ENCODE measurements at places on chromosomes 6 and 20. TPM values are rescaled to one million over a fixed set of nuclear protein-coding genes. Genes with fewer than 3 reads are reported as not detected.

GRCh38 chr6:125816828-125817280, 26.1 kb downstream of the NCOA7 start:
- no peaks in the 10 kb centered on the region for H3K27me3 ChIP-seq
- H3K27ac ChIP-seq: no peak overlapping the region
- H3K36me3 ChIP-seq: peaks cover 21% of the 10 kb centered on the region
- no peak overlapping the region for H3K4me3 ChIP-seq
- DNase-seq: no peak

DNA sequence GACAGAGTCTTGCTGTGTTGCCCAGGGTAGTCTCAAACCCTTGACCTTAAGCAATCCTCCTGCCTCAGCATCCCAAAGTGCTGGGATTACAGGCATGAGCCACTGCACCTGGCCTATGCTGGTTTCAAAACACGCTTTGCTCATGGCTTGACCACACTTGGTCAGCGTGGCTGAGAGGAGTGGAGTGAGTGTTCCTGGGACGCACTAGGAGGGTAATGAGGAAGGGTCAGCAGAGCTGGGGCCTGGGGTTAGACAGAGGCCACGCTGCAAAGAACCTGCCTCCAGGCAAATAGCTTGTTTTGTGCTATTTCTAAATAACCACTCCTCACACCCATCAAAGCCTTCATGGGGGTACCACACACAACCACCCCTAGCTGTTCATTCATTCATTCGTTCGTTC, 77.9 kb upstream of the TOX2 start:
- no peaks in the 10 kb centered on the region for H3K4me1 ChIP-seq
- H3K27me3 ChIP-seq: no peaks in the 10 kb centered on the region

- no peaks in the 10 kb centered on the region for H3K27me3 ChIP-seq
- H3K4me1 ChIP-seq: peaks cover 16% of the 10 kb centered on the region
- H3K4me3 ChIP-seq: peak overlapping the region; percentile 90
- H3K36me3 ChIP-seq: no peaks in the 10 kb centered on the region
- no peak overlapping the region for H3K27ac ChIP-seq
These were observed 1.3 kb upstream of the CDYL start for GRCh38 chr6:4774715-4775493.

DNA sequence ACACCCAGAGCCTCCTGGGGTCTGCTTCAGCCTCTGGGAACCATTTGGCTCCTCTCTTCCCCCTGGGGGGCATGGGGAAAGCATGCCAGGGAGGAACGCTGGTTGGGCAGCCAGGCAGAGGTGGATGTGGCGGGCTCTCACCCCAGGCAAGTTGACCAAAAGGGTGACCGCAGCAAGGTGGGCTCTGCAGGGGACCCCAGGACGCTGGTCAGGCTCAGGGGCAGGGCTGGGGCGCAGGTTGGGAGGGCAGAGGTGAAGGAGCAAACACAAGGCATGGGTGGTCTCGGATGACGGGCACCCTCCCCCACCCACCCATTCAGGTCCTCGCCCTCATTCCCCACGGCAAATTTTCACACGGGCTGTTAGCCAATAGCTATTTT, 30.2 kb upstream of the MRGBP start:
- peaks cover 8% of the 10 kb centered on the region for H3K4me1 ChIP-seq
- no peak overlapping the region for H3K27ac ChIP-seq
- peaks cover 4% of the 10 kb centered on the region for H3K27me3 ChIP-seq
- DNase-seq: no peak
- no peak overlapping the region for H3K4me3 ChIP-seq
- no peaks in the 10 kb centered on the region for H3K36me3 ChIP-seq

- no peaks in the 10 kb centered on the region for H3K4me1 ChIP-seq
- H3K36me3 ChIP-seq: no peaks in the 10 kb centered on the region
- H3K4me3 ChIP-seq: no peak overlapping the region
- H3K27me3 ChIP-seq: no peaks in the 10 kb centered on the region
- no peak for DNase-seq
These were observed 38.3 kb downstream of the PDRG1 start for GRCh38 chr20:31913431-31914157.

GRCh38 chr6:162679681-162680080, 47.9 kb downstream of the PRKN start:
- no peak overlapping the region for H3K27ac ChIP-seq
- no peaks in the 10 kb centered on the region for H3K27me3 ChIP-seq
- DNase-seq: no peak
- H3K4me1 ChIP-seq: no peaks in the 10 kb centered on the region

- H3K27me3 ChIP-seq: no peaks in the 10 kb centered on the region
- H3K4me3 ChIP-seq: no peak overlapping the region
- peaks cover 17% of the 10 kb centered on the region for H3K4me1 ChIP-seq
- no peaks in the 10 kb centered on the region for H3K36me3 ChIP-seq
- DNase-seq: no peak
These were observed 43.9 kb downstream of the C20orf203 start for GRCh38 chr20:32629813-32630212.

GRCh38 chr6:156563714-156564113, 213.5 kb upstream of the ARID1B start:
- DNase-seq: no peak
- H3K27me3 ChIP-seq: no peaks in the 10 kb centered on the region
- H3K4me3 ChIP-seq: no peak overlapping the region
- H3K36me3 ChIP-seq: no peaks in the 10 kb centered on the region

DNA sequence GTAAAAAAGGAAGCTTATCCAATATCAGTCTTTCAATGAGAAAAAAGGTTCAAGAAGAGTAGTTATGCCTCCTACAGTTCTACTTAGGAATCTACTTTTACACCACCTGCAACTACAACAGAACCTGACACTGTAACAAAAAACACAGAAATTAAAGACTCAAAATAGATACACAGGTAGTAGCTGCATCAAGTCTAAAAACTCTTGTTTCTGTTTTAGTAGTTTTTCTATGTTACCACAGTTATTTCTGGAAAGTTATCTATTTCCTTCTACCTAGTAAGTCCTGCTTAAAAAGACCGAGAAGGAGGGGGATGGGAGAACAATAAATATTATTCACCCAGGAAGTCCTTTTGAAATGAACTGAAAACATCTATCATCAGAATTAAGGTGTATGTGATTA, 52.5 kb downstream of the ATG5 start:
- H3K27me3 ChIP-seq: no peaks in the 10 kb centered on the region
- H3K4me1 ChIP-seq: no peaks in the 10 kb centered on the region
- no peak overlapping the region for H3K27ac ChIP-seq
- no peak overlapping the region for H3K4me3 ChIP-seq
- no peak for DNase-seq

GRCh38 chr20:14062786-14063185, 67.5 kb downstream of the MACROD2 start:
- no peak overlapping the region for H3K4me3 ChIP-seq
- no peaks in the 10 kb centered on the region for H3K27me3 ChIP-seq
- H3K36me3 ChIP-seq: no peaks in the 10 kb centered on the region
- H3K27ac ChIP-seq: no peak overlapping the region

DNA sequence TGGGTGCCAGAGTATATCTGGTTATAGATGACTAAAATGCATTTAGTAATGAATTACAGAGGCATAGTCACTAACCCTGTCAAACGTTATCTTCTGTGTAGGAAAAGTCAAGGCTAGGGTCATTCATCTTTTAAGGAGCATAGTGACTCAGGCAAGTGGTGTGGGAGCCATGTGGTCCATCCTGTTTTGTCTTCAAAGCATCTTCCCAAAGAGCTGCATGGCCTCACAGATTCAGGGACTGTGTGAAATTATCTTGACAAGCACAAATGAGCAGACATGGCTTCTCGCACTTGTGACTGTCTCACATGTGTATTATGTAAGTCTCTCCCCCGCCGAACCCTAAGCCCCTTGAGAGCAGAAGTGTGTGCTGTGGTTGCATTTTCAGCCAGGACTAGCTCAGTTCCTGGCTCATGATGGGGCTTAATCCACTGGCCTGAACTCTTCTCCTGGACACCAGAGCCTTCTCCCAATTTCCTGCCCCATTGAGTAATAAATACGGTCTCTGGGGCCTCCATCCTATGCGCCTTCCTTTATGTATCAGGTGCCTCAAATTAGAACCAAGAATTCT, 769.1 kb downstream of the QKI start:
- H3K4me3 ChIP-seq: no peak overlapping the region
- H3K27me3 ChIP-seq: peaks cover 3% of the 10 kb centered on the region
- H3K27ac ChIP-seq: no peak overlapping the region
- no peak for DNase-seq

DNA sequence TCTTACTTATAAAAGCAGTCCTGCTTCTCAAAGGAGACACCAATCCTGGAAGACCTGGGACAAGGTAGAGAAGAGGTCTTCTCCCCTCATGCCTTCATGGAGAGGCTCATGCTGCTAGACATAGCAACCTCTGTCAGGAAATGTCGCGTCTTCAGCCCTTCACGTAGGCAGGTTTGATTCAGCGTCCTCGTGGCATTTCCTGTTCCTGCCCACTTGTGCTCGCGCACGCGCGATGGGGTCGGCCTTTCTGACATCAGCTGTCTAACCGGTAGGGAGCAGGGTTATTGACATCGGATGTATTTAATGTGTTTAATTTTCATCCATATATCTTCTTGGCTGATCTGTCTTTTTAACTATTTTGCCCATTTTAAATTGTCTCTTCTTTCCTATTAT, 292.4 kb downstream of the THBS2 start:
- no peaks in the 10 kb centered on the region for H3K27me3 ChIP-seq
- no peaks in the 10 kb centered on the region for H3K4me1 ChIP-seq
- H3K4me3 ChIP-seq: no peak overlapping the region
- no peak overlapping the region for H3K27ac ChIP-seq

DNA sequence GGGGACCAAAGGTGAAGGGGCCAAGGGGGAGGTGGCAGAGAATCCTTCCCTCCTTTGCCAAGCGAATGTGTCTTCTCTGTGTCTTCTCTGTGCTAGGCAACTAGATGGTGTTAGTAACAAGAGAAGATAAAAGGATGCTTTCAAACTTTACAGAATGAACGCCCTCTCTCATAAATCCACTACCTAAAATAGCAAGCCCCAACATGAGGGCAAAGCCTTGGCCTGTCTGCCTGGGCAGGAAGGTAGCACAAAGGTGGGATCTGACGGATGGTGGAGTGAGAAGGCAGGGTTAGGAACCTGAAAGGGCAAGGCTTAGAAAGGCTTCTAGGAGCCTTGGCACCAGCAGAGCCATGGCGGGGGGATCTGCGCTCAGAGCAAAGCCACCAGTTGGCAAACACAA, 13.6 kb upstream of the TGM3 start:
- no peaks in the 10 kb centered on the region for H3K4me1 ChIP-seq
- H3K27ac ChIP-seq: no peak overlapping the region
- H3K27me3 ChIP-seq: no peaks in the 10 kb centered on the region

- H3K27me3 ChIP-seq: no peaks in the 10 kb centered on the region
- DNase-seq: no peak
- no peak overlapping the region for H3K27ac ChIP-seq
- no peak overlapping the region for H3K4me3 ChIP-seq
- peaks cover 22% of the 10 kb centered on the region for H3K36me3 ChIP-seq
These were observed 14.3 kb upstream of the C20orf144 start for GRCh38 chr20:33647603-33648395.

DNA sequence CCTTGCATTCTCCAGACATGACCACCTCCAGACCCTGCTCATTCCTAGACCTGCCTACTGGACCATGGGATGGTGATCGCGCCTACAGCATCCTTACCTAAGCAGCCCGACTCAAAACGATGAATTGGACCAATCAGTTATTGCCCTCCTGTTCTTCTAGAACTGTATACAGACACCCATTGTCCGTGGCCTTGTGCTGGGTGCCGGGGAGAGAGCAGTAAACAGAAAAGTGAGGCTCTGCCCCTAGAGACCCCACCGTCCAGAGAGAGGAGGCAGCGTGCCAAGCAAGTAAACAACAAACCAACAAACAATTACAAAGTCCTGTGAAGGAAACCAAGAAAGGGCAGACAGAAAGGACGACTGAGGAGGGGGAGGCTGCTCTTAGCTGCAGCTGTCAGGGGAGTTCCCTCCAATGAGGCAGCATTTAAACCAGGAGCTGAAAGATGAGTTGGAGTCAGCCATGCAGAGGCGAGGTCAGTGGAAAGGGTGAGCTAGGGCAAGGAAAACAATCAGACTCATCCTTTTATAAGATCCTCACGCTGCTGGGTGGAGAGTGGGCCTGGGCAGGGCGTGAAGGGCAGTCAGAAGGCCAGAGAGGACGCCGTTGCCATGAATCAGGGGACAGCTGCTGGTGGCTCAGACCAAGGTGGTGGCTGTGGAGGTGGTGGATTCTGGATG, 37.6 kb upstream of the BLCAP start:
- H3K27me3 ChIP-seq: peaks cover 18% of the 10 kb centered on the region
- no peak overlapping the region for H3K27ac ChIP-seq
- DNase-seq: no peak
- no peaks in the 10 kb centered on the region for H3K36me3 ChIP-seq
- no peaks in the 10 kb centered on the region for H3K4me1 ChIP-seq

The UBE2C gene
- 43.3 TPM for total RNA-seq

The CITED2 gene
- 382 TPM for total RNA-seq

The PHACTR3 gene
- 0.83 TPM for total RNA-seq

The EBF4 gene
- 9.2 TPM for total RNA-seq

The MMP24 gene
- total RNA-seq: 0.50 TPM

The THEMIS gene
- total RNA-seq: 0.19 TPM

The TCF21 gene
- 3.1 TPM for total RNA-seq

The C20orf202 gene
- 0.41 TPM for total RNA-seq
